ENCODE measurements at places on chromosomes 5 and 9.

GRCh38 chr5:169557838-169558237 lies 25.7 kb upstream of the SPDL1 start:
- no peak for DNase-seq

DNA sequence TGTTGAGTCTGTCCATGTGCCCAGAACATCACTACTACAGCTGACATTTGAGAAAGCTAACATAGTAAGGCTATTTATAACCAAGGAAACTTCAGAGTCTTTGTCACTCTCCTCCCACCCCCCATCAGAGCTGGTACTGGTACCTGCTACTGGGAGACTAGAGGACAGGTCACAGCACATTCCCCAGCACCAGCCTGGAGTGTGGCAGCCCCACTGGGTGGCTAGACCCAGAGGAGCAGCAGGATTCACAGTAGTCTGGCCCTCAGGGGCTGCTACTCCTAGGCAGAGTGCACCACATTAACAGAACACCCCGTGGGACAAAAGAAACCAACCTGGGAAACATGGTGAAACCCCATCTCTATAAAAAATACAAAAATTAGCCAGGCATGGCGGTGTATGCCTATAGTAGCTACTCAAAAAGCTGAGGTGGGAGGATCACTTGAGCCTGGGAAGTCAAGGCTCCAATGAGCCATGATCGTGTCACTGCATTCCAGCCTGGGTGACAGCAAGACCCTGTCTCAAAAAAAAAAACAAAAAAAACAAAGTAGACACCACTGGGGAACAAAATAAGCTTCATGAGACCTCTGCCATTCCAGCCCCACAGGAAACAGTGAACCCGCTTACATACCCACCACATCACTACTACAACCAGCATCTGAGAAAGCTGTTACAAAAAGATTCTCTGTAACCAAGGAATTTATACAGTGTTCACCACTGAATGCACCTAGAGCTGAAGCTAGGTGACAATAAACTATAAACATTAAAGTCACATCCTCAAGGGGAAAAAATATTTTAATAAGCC lies 26.3 kb upstream of the PTGER4 start:
- DNase-seq: no peak

GRCh38 chr5:160788102-160788660 lies 63.8 kb downstream of the ATP10B start:
- no peak for DNase-seq

GRCh38 chr5:74116266-74116665 lies 490.3 kb downstream of the ARHGEF28 start:
- DNase-seq: no peak

- no peak for DNase-seq
These were observed 367.1 kb downstream of the CSNK1G3 start for GRCh38 chr5:123879071-123879470.

GRCh38 chr9:4416467-4416866 lies 73.8 kb upstream of the SLC1A1 start:
- DNase-seq: no peak

- no peak for DNase-seq
These were observed 50.4 kb downstream of the PPIC start for GRCh38 chr5:122985954-122986721.

DNA sequence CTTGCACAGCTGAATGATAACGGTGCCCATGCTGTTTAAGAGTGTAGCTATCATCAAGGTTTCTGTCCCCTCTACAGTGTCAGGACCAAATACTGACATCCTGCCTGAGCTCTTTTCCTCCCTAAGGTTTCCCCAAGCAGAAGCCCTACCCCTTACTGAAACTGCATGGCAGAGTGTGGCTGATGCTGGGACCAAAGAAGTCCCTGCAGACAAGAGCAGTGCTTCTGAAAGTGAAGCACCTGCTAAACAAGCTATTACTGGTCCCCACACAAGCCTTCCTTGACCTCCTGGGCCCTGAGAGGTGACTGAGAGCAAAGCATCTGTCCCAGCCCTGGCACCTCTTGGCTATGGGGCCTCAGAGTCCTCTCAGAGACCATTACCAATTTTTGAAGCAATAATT lies 56.1 kb downstream of the CFAP90 start:
- no peak for DNase-seq

DNA sequence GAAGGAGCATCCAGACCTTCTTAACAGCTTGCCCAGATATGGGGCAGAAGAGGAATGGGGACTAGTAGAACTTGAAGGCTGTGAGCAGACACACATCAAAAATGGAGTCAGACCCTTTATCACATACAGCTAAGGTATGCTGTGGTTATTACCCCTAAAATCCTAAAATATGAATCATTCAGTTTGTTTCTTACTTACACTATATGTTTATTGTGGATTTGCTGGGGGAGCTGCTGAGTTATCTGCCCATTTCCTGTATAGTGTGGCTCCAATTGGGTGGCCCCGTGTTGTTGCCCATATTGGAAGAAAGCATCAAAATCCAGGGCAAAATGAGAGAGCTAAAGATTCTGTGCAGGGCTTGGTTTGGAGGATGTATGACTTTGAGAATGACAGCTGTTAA lies 56.9 kb downstream of the AP3S1 start:
- DNase-seq: no peak

- DNase-seq: no peak
These were observed 174.5 kb upstream of the MAP3K1 start for GRCh38 chr5:56640763-56641406.

All from C1 segment of cervical spinal cord (tissue), 14 donors.